ENCODE measurements at places on chromosomes 7 and 10.

- no peak for DNase-seq
These were observed 483.9 kb downstream of the HTR7 start for GRCh38 chr10:90373911-90374310.

DNA sequence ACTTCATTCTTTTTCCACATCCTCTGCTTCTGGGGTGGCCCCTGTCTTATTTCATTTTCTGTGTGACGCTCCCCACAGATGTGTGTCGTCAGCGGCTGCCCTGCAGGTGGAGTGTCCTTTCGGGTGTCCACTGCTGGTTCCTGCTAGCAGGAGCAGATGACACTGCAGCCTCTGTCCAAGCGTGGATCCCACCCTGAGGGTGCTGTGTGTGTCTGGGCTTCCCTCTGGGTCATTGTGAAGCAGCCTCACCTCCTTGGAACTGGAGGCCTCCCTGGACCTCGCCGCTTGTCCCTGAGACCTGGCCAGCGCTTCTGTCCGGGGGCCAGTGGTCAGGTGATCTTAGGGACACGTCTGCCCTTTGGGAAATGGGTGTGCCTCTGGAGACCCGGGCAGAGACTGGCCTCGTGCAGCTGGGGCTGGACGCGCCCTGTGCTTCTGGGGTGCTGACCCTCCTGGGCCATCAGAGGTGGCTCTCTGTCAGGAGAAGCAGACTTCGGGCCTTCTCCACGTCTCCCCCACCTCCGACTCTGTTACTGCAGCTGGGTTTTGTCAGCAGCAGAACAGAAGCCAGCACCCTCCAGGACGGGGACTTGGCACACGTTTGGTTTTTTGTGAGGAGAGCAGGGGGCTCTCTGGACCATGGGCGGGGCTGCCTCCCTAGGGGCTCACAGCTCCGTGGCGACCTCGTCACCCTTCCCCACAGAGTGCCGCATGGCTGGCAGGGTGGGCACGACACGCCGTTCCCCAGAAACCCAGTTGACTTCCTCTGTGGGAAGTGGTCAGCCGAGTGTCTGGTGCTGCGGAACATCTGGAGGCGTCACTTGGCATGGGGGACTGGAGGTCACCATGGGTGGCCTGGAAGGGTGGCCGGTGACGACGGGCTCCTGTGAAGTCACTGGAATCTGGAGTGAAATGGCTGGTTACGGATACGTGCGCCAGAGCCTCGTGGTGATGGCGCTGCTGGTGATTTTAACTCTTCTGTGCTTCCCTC is 48.4 kb downstream of the INPP5A start:
- DNase-seq, result no peak

DNA sequence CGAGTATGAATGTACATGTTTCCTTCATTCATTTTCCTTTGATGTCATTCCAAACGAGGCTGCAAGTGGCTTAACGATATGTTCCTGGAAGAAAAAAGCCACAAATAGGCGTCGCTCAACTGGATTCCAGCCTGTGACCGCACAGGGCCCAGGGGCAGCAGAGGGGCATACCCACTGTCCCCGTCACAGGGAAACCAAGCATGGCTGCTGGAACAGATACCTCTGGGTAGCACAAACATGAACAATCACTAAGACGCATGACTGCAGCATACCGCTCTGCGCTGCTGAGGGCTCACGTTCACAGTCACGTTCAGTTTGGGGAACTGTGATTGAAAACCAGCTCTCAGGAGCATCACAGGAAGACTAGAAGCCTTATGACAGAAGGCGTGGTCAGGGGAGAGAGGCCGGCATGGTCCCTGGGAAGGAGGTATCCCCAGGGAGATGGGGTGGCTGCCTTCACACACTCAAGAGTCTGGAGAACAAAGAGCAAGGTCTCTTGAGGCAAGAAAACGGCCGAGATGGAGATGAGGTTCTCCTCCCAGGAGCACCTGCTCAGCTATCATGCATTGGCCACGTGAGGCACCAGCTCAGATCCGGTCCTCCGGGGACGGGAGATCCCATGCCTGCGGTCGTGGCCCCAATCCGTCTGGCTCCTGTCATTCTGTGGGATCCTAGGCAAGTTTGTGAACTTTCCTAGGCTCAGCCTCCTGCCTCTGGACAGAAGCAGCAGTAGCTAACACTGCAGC is 213.6 kb downstream of the DIP2C start:
- no peak for DNase-seq

- DNase-seq, result no peak
These were observed 203.7 kb downstream of the ARHGAP21 start for GRCh38 chr10:24519950-24520349.

- DNase-seq, result peak; percentile 98
These were observed 25.5 kb upstream of the RBM33 start for GRCh38 chr7:155618708-155619633.

GRCh38 chr10:93742633-93743349 is 14.9 kb upstream of the LGI1 start:
- no peak for DNase-seq

DNA sequence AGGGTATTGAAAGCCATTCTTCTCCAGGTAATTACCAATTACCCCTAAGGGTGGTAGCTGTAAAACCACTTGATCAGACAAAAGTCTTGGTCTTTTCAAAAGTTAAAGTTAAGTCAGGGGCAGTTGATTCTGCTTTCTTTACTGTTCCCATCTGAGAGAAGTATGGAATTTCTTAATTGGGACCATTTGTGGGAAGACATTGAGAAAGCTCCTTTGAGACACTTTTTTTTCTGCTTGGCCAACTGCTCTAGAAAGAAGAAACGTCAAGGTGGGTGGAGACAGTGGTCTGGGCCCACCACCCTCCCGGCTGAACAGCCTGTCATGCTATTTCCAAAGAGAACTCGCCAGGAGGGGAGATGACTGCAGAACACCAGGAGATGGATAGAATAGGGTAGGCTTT is 45.3 kb downstream of the WNT2 start:
- DNase-seq, result no peak

GRCh38 chr7:15686957-15687545 is 568 bp upstream of the MEOX2 start:
- DNase-seq, result no peak

- DNase-seq, result no peak
These were observed 10.4 kb downstream of the KLHL7 start for GRCh38 chr7:23115991-23116390.

- DNase-seq, result no peak
These were observed 5.4 kb downstream of the PDGFA start for GRCh38 chr7:514242-514641.

GRCh38 chr7:98933321-98933720 is 55.0 kb downstream of the TRRAP start:
- no peak for DNase-seq

DNA sequence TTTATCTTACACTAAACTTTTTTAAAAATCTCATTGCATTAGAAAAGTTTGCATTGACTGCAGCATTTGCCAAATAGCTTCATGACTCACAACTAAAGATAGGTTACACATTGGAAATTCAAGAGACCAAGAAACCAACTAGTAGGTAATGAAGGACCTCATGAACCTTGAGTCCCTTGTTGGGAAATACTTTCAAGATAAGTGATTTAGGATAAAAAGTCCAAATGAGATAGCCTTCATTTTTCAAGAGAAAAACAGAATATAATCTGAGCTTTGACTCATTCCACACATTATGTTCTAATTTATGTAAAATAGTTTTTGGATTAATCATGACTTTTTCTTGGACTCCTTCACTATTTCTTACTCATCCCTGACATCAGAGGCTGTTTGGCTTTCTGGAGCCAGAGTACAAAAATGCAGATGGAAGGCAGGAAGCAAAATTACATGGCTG is 13.1 kb upstream of the LIPF start:
- DNase-seq, result peak; percentile 83

- no peak for DNase-seq
These were observed 18.1 kb upstream of the KCND2 start for GRCh38 chr7:120254845-120255244.

GRCh38 chr10:114115661-114116445 is 58.1 kb downstream of the CCDC186 start:
- no peak for DNase-seq

GRCh38 chr10:5723692-5724091 is 39.1 kb downstream of the TASOR2 start:
- no peak for DNase-seq

DNA sequence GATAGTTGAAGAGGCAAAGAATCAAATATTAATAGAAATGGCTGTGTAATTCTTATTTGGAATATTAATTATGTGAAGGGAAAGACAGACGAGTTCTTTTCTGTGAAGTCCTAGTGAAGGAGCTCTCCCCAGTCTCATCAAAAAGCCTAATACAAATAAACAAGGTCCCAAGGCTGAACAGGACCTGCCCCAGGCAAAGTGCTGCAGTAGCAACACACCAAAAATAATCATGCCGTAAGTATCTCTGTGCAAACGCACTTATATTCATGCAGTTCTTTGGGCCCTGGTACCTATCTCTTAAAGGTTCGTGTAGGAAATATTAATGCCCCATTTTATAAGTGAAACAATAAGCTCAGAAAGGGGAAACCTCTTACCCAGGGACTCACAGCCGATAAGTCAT is 12.2 kb upstream of the CHST15 start:
- no peak for DNase-seq

- DNase-seq, result no peak
These were observed 4.8 kb upstream of the PDE1C start for GRCh38 chr7:32074787-32075585.

- no peak for DNase-seq
These were observed 51.8 kb upstream of the FAM3C start for GRCh38 chr7:121447911-121448300.

- no peak for DNase-seq
These were observed 171.7 kb downstream of the CSTF2T start for GRCh38 chr10:51527522-51528219.

- DNase-seq, result no peak
These were observed 6.8 kb downstream of the ATG9B start for GRCh38 chr7:151017370-151017952.

DNA sequence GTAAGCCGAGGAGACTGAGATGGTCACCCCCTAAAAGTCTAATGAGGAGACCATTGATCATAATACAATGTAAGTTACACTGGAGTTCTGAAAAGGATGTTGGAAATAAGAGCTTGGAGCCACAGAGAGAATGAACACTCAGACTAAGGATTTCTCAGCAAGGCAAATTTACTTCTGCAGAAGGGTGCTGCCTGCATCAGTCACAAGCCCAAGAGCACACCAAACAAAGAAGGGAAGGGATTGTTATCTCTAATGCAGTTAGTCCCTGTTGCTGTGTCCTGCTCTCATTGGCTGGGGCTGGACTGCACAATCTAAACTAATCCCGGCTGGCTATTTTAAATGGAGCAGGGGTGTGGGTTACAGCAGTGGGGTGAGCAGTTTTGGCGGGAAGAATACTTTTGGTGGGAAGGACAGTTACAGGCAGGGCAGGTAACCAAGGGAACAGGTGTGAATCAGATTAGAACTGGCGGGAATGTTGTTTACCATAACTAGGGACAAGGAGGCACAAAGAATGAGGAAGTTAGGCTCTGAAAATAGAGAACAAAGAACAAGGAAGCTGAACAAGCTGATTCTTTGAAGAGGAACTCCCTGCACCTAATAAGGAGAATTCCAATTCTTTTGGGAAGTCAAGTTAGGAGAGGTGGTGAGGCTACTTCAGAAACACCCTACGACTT is 30.3 kb upstream of the TRIM24 start:
- DNase-seq, result no peak

- DNase-seq, result no peak
These were observed 185.6 kb downstream of the LRRC4 start for GRCh38 chr7:127845522-127846214.

GRCh38 chr7:99374111-99375064 is at the start of gene ARPC1B:
Gene ARPC1B, plus strand, starts transcription at chr7:99374730. Its CDS starts 10,985 bp downstream, at chr7:99385715.
- DNase-seq, result peak; percentile 93

DNA sequence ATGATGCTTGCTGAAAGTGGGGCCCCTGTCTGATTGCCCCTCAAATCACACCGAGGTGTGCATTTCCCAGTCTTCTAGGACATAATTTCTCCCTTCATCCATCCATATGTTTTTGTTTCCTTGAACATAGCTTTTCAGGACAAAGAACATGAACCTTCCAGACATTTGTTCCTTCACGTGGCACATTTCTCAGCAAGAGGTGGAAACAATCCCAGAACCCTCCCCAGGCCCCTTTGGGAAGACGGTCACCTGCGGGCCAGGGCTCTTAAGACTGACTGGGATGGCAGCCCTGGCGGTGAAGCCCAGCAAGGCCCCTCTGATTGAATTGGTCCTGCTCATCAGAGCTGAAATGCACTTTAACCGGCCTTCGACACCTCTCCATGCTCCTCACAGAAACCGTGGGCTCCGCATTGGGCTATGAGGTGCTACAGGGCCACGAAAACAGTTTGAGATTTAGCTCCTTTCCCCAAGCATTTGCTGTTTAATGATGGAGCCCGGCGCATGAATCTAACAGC is 522.5 kb upstream of the DPP6 start:
- DNase-seq, result no peak

Measured in ACHN (cell line).